Activated CD8-positive, alpha-beta T cell treated with anti-CD3 and anti-CD28 coated beads for 36 hours (primary cell): ENCODE measurements at places on chromosomes 3 and 15. TPM values are rescaled to one million over a fixed set of nuclear protein-coding genes. Genes with fewer than 3 reads are reported as not detected.

Gene GPR62
- not detected for total RNA-seq

Gene BFSP2
- 1.1 TPM for total RNA-seq

DNA sequence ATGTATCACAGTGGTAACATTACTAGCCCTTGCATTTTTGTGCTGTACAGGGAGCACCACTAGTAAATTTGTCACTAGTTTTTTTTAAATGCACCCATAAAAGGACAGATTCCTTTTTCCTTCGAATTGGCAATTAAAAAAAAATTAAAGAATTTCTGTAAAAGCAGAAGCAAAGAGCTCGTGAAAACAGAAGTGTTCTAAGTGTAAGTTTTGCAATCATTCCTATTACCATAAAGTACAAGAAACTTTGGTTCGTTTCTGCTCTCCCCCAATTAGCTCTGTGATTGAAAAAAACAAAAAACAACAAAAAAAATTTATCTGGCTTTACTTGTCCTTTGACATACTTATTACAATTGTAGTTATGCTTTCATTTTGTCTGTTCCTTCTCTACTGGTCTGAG lies 5.3 kb downstream of the SERP1 start:
- no peak for DNase-seq

Gene CCR9
- total RNA-seq = 0.20 TPM

- no peak for DNase-seq
Observed at GRCh38 chr3:114405202-114405990, 111.6 kb downstream of the TIGIT start.

Gene TGM5
- total RNA-seq = 0.11 TPM

- no peak for DNase-seq
Observed at GRCh38 chr3:228442-229182, 32.0 kb downstream of the CHL1 start.

GRCh38 chr3:107589454-107589853 lies 66.7 kb downstream of the BBX start:
- no peak for DNase-seq

GRCh38 chr3:110741891-110742290 lies 329.7 kb upstream of the NECTIN3 start:
- DNase-seq = no peak
